ENCODE measurements at places on chromosomes 3 and 15. TPM values are rescaled to one million over a fixed set of nuclear protein-coding genes. Genes with fewer than 3 reads are reported as not detected.

DNA sequence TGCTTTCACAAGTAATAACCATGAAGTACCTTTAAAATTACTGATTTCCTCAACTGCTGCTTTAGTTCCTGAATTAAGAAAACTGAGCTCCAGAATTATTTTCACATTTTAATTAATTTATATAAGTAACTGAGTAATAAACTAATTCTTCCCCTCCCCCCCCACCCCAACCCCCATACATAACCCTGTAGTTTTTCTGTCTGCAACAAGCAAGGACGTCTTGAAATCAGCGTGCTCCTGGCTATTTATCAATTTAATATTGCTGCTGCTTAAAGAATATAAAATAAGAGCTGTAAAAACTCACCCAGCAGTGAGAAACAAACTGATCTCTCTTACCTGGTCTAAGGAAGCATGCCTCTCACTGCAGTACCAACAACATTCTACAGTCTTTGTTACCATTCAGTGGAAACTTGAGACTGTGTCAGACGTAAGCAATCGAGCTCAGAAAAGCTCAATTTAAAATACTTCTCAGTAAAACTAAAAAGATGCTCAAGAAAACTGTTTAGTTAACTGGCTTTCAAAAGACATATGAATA lies 121.0 kb downstream of the TFDP2 start:
- DNase-seq, result no peak

GRCh38 chr15:83200162-83200561 lies 7.5 kb downstream of the HDGFL3 start:
- DNase-seq, result no peak

- no peak for DNase-seq
Measured at GRCh38 chr3:73546961-73547360, 77.8 kb downstream of the PDZRN3 start.

DNA sequence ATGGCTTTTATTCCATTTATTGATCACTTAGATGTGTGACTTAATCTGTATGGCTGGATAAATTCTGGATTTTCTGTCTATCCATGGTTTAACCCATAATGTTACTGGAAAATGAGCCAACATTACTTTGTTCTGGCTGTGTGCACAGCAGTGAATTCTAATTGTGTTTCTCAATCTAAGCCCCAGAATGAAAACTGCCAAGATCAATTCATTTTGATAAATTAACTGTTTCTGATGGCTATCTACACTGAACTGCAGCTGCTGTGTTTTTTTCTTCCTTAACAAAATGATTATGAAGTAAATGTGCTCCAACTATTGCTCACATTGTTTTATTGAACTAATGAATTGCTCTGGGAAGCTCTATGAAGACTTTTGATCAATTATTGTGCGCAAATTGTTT lies 35.7 kb upstream of the CPB1 start:
- DNase-seq, result no peak

DNA sequence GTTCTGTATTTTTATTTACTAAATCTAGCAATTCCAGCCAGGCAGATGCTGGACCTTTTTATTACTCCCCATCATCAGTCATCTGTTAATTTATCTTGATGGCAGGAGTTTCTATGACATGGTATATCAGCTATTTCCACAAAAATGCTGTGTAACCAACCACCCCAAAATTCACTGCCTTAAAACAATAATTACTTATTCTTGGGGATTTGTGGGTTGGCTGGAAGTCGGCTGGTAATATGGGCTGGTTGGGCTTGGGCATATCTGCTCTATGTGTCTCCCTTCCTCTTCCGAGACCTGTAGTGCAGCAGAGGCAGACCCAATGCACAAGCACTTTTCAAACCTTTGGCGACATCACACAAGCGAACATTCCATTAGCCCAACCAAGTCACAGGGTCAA lies 92.1 kb upstream of the UBE2E1 start:
- no peak for DNase-seq

GRCh38 chr3:172511783-172512762 lies 11.2 kb downstream of the TNFSF10 start:
- no peak for DNase-seq

CTXN2 gene
- 1.00 TPM for total RNA-seq

GRCh38 chr15:51349156-51349844 lies 7.8 kb downstream of the GLDN start:
- no peak for DNase-seq

- no peak for DNase-seq
Measured at GRCh38 chr15:33013827-33014445, 180.6 kb downstream of the FMN1 start.

POPDC2 gene
- 1.7 TPM for total RNA-seq

GRCh38 chr3:5321666-5322340 lies 134.3 kb downstream of the EDEM1 start:
- no peak for DNase-seq

GRCh38 chr3:13708301-13708700 lies 159.4 kb downstream of the FBLN2 start:
- DNase-seq, result no peak
